Effector memory CD4-positive, alpha-beta T cell (primary cell): ENCODE measurements at places on chromosomes 6 and 20.

DNA sequence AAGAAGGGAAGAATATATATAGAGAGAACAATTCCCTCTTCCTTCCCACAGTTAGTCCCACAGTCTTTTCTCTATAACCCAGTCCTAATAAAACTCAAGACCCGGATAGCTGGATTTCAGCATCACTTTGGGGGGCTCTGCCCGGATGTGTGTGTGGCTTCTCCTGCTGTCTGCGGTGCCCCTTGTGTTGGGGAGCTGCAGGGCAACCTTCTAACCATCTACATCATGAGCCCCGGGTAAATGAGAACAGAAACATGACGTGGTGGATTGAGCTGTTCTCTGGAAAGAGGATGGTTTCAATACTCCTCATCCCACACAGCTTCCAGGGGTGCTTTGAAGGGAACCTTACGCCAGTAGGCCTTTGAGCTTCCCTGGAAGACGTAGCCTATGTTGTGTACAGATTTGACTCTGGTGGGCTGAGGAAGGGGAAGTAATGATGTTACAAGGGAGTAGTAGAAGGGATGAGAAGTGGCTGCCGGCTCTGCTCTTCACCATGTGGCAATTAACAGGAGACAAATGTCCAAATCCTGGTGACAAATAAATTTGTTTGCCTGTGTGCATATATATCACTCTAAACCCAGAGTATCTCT lies 13.5 kb upstream of the PRDM1 start:
- DNase-seq = no peak

GRCh38 chr20:36045373-36045714 lies 77.0 kb downstream of the CNBD2 start:
- DNase-seq = no peak

GRCh38 chr6:45718871-45719270 lies 296.8 kb downstream of the CLIC5 start:
- DNase-seq = no peak

DNA sequence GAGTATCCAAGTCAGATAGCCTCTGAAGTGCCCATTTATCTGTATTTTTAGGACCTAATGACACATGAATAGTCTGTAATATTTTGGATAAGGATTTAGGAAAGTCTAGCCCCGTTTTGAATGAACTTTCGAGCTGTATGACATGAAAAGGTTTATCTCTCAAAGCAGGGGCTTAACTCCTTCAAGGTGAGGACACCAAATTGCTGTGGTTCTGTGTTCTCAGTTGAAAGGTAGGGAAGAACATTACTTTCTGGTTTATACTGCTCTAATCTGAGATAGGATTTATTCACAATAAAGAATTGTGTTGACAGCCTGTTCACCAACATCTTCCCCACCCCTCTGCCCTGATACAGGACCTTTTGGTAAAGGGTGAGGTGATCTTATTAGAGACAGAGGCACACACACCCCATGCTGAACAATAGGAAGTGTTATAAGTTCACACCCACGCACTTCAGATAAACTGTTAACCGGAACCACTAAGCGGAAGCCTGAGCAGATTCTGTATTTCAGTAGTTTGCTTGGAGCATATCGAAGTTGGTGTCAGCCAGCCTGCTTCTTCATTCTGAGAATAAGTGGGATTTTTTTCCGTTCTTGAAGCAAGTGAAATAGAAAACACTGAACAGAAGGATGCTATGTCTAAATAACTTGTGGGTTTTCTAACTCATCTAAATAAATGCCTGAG lies 223.3 kb downstream of the TMEM242 start:
- DNase-seq = no peak

GRCh38 chr20:46959081-46959692 lies 64.5 kb downstream of the EYA2 start:
- no peak for DNase-seq

GRCh38 chr6:2464641-2465040 lies 219.2 kb upstream of the GMDS start:
- DNase-seq = no peak

DNA sequence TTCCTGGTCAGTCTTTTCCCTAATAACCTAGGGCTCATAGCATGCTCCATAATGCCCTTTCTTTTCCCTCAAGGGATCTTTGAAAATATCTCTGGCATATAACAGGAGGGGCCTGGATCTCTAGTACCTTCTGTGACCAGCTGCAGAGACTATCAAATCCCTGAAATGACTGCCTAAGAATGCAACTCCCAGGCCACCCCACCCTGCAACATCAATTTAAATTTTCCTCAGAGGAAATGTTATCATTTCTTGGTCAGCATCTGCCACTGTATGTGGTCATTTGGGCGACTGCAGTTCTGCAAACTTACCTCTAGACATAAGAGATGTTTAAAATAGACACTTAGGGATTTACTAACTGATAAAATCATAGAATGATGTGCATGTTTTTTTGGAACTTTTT lies 200.2 kb downstream of the KCNQ5 start:
- no peak for DNase-seq

- no peak for DNase-seq
These were observed 56.6 kb upstream of the NKX2-2 start for GRCh38 chr20:21570285-21570992.

DNA sequence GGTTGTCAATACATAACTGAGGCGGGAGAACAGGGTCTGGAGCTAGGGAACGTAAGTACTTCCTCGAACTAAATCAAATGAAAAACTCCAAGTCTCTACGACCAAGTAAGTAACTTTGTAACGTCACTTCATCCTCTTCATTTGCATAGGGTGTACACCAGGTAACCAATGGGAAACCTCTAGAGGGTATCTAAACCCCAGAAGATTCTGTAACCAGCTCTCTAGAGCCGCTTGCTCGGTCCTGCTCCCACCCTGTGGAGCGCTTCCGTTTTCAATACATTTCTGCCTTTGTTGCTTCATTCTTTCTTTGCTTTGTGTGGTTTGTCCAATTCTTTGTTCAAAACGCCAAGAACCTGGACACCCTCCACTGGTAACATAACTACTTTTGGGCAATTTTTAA lies 133.5 kb upstream of the TMEM170B start:
- no peak for DNase-seq

DNA sequence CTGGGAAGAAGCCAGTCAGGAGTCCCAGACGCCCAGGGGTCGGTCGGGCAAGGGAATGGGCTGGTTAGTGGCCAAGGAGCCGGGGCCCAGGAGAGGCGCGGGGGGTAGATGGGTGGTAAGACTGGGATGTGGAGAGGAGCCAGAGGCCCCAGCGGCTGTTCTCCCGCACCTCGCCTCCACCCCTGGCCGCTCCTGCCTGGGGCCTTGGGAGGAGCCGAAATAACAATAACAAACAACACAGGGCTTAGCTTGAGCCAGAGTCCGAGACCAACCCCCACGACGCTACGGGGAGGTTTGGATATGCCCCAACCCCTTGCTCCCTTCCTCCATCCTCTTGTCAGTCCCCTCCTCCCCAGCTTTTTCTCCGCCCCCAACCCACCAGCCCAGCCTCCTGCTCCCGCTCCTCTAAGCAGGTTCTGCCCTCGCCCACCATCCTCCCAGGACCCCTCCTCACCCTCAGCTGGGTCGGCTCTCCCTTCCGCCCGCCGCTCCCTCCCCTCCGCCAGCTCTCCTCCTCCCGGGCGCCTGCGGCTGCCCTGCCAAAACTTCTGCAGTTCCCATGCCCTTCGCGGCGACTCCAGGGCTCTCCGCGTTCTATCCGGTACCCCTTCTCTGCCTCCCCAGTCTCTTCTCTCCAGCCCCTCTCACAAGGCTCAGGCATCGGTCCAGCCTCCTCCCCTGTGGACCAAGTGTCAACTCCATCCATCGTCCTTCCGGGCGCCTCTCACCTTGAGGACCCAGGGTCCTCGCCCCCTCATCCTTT lies 1.1 kb downstream of the RNF39 start:
- DNase-seq = no peak

DNA sequence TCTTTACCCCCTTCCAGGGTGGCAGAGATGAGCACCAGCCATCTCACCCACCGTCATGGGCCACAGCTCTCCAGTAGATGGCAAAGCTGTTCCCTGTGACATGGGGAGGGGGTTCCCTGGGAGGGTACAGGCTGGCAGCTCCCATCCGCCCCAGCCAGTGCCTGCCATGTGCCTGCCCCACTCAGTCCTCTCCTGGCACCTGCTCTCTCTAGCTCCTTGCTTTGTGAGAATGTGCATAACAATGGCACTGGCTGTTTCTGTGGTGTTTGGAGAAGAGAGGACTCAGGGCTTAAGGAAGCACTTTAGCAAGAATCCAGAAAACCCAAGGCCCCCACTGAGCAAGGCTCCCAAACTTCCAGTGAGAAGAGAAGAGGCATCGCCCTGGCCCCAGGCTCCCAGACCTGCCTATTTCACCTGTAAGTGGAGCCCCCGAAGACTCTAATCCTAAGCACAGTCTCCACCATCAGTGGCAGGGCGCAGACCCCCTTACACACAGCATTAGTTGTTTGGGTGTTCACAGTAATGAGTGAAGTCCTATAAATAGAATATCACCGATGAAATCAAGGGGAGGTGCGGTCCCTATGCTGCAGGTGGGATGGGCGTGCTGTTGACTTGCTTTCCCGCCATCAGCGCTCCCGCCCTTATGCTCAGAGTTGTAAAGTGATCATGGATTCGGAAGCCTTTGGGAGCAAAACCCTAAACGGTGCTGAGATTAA lies 110.2 kb downstream of the AGPAT4 start:
- DNase-seq = no peak

DNA sequence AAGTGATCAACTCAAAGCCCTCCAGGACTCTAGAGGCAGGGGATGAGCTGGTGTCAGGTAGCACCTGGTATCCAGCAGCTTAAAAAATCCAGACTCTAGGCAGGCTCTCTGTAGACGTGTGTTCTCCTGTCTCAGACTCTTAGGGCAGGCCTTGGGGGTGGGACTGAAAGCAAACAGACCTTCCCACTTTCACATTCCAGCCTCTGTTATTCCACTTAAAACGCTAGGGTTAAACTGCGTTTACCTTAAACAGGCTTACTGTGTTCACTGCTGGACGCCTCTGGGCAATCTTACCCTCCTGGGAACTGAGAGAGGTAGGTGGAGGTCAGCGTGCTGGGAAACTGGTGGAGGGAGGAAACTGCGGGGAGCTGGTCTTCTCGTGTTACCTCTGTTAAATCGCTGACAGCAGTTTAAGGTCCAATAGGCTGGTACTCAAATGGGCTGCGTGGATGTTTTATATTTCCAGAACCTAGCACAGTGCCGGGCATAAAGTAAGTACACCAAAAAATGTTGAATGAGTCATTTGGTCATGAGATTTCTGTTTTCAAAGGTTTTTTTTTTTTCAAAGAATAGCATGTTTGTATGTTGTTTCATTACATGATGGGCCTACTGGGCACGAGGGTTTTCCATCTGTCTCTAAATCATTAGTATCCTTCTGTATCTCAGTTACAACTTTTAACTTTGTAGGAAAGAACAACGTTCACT lies at the start of gene GCNT2:
Gene GCNT2 (plus strand): TSS at position 248 of the 705 bp plus-strand sequence. CDS start 7,561 bp downstream, outside the sequence.
- DNase-seq = no peak

- DNase-seq = no peak
These were observed 520 bp upstream of the RIPOR3 start for GRCh38 chr20:50691573-50692551.

GRCh38 chr6:125004198-125004597 lies 42.0 kb downstream of the RNF217 start:
- no peak for DNase-seq

- peak; percentile 8 for DNase-seq
These were observed 2.8 kb upstream of the PHF20 start for GRCh38 chr20:35768731-35769664.

GRCh38 chr20:5267092-5267491 lies 49.7 kb downstream of the PROKR2 start:
- DNase-seq = no peak

DNA sequence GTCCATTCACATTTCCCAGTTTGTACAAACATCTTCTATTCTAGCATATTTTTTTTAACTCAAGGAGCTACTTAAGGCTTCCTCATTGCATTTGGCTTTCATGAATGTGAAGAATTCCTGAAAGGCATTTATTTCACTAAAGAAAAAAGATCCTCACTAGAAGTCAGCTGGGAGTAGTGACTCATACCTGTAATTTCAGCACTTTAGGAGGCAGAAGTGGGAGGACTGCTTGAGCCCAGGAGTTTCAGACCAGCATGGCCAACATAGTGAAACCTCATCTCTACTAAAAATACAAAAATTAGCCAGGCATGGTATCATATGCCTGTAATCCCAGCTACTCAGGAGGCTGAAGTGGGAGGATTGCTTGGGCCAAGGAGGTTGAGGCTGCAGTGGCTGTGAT lies 30.9 kb upstream of the XRN2 start:
- no peak for DNase-seq
